ENCODE measurements at places on chromosomes 5 and 9.

DNA sequence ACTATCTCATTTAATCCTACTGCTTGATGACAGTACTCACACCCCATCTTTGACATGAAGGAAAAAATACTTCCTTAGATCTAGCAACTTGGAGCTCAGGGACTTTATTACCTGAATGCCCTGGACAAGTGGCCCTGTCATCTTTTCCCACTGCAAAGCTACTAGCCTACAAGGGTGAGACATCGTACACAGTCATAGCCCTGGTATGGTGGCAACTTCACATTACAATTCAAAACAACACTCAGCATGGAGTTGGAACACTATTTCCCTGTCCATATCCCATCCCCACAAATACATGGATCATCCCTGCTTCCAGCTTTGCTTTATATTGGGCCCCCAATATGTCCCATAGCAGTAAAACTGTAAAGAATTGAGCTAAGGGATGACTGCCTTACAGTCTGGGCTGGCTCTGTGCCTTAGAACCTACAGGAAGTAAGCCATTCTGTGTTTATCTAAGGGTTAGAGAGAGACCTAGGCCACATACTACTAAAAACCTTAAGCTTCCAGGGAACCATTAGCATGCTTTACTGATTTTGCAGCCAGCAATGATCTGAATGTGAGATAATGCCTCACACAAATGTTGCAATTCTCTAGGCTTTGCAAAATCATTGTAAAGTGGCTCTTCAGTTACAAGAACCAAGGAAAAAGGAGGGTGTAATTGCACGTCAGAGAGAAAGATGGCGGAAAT lies 55.9 kb downstream of the OTULIN start:
- peak; percentile 85 for DNase-seq

DNA sequence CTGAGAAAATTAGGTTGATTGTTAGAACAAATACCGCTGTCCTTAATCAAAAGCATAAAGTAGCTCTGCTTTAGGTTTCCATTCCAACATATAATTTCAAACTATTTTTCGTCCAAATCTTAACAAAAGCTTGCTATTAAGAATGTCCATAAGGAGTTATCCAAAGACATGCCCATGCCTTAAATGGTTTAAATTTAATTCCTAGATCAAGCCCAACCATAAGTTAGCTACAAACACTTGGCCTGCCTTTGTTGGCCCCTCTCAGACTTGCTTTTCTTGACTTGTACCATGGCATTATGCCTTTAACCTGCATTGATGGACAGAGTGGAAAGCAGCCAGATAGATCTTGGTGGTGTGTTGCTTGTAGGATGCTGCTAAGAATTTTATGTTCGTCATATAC lies 8.8 kb downstream of the GARNL3 start:
- DNase-seq = no peak

- peak; percentile 85 for DNase-seq
Observed at GRCh38 chr5:140246378-140247122, 56.4 kb downstream of the PFDN1 start.

DNA sequence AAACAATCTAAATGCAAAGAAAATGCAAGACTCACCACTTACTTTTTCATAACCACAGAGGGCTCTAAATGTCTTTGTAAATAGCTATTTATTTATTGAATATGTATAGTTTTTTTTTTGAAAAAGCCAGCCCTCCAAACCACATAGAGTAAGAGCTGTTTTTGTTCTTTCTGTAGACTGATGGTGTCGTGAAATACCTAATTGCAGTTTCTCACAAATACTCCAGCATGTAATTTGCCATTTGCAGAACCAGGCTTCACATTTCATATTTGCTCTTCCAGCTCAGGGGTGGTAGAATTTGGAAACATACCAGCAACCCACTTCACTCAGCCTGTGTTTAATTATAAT lies 159.8 kb downstream of the TMC1 start:
- DNase-seq = no peak

DNA sequence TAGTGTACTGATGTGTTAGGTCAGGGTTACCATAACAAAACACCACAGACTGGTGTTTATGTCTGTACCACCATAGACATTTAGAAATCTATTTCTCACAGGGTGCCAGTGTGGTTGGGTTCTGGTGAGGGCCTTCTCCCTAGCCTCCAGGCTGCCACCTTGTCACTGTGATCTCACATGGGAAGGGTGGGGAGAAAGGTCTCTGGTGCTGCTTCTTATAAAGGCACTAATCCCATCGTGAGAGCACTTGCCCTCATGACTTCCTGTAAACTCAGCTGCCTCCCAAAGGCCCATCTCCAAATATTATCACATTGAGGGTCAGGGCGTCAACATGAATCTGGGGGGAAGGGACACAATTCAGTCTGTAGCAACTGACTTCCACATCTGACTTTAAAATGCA lies 49.8 kb downstream of the PIK3R1 start:
- DNase-seq = peak; percentile 50

- peak; percentile 19 for DNase-seq
Observed at GRCh38 chr5:96476654-96477053, 43.6 kb upstream of the PCSK1 start.
